AG04450 (cell line): ENCODE measurements at places on chromosomes 13 and 19.

DNA sequence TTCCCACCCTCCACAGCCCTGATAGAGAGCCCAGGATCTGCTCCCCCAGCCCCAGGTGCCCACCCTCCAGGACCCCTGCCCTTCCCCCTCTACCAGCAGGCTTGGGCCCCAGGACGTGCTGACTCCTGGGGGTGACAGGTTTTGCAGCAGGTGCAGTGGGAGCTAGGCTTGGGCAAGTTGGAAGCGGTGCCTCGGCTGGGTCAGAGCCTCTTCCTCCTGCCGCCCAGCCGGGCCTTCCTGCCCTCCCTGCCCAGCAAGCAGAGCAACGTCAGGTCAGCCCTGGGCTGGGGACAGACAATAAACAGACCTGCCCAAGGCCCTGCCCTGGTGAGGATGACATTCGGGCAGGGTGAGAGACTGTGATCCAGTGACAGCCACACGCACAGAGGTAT is 9.2 kb upstream of the NCCRP1 start:
- no peak for DNase-seq

- DNase-seq = no peak
Observed at GRCh38 chr19:55297267-55297666, 13.5 kb downstream of the BRSK1 start.

DNA sequence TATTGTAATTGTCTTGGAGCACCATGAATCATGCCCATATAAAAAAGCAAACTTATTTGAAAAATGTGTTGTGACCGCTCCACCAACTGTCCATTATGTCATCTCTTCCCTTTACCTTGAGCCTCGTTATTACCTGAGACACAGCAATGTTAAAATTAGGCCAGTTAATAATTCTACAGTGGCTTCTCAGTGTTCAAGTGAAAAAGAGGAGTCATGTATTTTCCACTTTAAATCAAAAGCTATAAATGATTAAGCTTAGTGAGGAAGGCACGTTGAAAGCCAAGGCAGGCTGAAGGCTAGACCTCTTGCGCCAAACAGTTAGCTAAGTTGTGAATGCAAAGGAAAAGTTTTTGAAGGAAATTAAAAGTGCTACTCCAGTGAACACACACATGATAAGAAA is 210.5 kb downstream of the GPC6 start:
- DNase-seq = no peak

DNA sequence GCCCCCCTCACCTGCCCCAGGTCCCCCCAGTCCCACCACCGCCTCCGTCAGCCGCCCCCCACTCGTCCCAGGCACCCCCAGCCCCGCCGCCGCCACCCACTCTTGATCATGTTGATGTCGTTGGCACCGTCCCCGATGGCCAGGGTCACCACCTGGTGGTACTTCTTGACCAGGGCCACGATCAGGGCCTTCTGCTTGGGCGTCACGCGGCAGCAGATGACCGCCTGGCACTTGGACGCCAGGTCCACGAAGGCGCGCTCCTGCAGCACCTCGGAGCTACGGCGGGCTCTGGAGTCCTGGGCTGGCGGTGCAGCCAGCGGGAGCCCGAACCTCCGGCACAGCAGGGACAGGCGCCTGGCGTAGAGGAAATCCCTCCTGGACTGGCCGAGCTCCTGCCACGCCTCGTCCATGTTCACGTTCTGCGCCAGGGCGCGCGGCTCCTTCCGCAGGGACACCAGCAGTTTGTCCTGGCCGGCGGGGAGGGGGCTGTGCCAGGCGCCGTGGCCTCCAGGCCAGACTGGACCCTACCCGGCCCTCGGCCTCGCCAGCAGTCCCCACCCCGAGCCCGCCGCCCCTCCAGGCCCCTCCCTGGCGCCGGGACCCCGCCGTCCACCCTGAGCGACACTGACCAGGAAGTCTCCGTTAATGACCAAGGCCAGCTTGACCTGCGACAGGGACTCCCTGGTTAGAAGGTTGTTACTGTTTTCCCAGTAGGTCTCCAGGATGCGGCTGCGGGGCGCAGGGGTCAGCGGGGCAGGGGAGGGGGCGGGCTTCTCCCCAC is 22.6 kb downstream of the ATP8B3 start:
- no peak for DNase-seq

DNA sequence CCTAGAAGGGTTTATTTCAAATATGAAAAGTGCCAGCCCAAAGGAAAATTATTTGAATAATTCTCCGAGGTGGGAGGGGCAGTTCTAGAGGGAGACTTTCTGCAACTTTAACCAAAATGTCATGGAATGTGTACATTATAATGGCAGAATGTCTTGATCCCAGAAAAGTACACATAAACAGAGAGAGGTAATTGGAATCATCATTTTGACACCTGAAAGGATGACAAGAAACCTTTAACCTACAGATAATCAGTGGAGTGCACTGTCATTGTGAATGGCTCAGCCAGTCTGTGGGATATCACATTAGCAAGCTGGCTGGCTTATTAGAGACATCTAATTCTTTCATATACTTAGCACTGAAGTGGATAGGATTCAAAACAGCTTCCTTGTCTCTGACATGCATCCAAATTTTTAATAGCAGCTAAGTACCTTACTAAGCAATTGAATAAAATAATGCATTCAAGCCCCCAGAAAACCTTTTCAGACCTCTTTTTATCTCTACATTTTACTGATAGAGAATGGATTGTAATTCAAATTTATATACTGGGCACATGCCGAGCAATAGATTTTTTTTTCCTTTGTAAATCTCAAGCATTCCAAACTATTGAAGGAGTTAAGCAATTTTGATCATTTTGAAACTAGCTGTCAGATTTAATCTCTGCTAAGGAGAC is 468.6 kb downstream of the COG6 start:
- DNase-seq = no peak

DNA sequence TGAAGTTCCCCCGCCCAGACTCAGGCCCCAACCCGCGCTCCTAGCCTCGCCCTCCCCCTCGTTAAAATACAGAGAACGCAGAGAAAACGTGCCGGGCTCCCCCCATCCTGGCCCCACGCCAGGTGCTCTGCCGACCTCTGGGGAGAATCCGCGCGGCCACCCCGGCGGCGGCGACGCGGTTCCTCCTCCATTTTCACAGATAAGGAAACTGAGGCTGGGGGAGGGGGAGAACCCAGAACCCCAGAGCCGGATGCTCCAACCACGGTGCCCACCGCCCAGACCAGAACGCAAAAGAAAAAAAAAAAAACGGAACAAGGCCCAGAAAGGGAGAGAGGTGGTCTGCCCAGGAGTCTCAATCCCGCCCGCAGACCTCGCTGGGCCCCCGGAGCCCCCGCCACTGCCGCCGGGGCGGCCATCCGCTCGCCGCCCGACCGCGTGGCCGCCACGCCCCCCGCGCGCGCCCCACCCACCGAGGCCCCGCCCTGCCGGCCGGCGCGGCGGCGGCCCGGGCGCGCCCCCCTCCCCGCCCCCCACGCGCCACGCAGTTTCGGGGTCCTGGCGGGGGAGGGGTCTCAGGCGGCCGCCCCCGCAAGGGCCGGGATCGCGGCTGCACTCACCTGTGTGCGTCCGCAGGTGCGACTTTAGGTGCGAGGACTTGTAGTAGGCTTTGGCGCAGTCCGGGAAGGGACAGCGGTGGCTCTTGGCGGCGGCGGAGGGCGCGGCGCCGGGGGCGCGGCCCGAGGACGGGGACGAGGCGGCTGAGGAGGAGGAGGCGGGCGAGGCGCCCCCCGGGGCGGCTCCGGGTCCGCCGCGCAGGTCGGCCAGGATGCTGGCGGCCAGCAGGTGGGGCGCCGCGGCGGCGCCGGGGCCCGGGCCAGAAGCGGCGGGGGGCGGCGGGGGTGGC is 703 bp downstream of the KLF16 start:
- no peak for DNase-seq

- DNase-seq = no peak
Observed at GRCh38 chr19:8161135-8161646, 11.8 kb upstream of the FBN3 start.

- no peak for DNase-seq
Observed at GRCh38 chr13:42992764-42993122, 702 bp upstream of the EPSTI1 start.

GRCh38 chr13:27599845-27600553 is 20.3 kb downstream of the LNX2 start:
- no peak for DNase-seq

GRCh38 chr13:77415253-77416071 is 88.6 kb upstream of the MYCBP2 start:
- DNase-seq = no peak

GRCh38 chr13:51542346-51543242 is 41.7 kb upstream of the WDFY2 start:
- DNase-seq = no peak

- no peak for DNase-seq
Observed at GRCh38 chr13:75153834-75154233, 328.1 kb downstream of the TBC1D4 start.

- DNase-seq = no peak
Observed at GRCh38 chr19:10863107-10863717, 8.1 kb upstream of the CARM1 start.

GRCh38 chr13:78084401-78084800 is 165.8 kb upstream of the EDNRB start:
- no peak for DNase-seq

DNA sequence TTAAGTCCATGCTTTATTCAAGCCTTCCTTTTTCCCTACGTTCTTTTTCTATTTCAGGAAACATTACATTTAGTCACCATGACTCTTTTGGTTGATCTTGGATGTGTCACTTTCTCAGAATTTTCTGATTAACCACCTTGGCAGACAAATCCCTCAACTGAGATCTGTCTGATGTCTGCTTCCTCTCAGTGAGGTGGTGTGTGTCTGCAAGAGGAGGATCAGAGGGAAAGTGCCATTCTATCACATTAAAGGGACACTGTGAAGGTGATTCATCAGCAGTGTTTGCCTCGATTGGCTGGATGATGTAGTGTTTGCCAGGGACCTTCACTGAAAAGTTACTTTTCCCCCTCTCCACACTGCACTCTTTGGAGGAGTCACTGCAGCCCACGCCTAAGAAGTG is 3.0 kb upstream of the CCNP start:
- no peak for DNase-seq

DNA sequence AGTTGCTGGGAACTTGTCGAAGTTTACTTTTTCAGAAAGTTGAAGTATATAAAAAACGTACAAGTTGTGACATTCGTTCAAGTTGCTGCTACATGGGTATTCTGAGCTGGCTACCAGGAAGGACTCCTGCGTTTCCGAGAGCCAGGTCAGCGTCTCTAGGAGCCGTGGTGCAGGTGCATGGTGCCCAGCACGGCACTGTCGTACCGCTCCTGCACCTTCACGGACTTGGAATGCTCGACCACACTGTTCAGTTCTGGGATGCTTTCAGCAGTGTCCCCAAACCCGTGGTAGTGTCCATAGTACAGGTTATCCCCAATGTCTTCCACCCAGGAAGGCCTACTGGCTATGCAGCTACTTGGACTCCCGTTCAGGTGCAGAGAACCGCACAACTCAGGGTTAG is 35.4 kb downstream of the ANKRD10 start:
- DNase-seq = no peak

- DNase-seq = no peak
Observed at GRCh38 chr19:56764196-56764695, 76.3 kb downstream of the PEG3 start.

DNA sequence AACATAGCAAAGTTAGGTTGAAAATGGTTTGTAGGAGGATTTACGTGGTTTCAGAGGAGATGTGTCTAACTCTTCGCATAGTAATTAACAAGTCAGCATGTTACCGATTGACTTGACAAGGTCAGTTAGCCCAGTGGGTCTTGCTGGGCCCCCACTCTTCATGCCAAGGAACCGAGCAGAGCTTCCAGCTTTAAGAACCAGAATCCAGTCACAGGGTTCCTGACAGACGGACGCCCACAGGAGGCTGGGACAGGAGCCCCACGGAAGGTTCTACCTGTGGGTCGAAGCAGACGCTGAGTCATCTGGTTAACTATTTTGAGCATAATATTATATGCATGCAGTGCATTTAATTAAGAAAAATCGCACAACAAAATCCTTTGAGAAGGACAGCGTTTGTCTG is 3.5 kb downstream of the TMEM255B start:
- no peak for DNase-seq

- DNase-seq = no peak
Observed at GRCh38 chr13:52452470-52452869, 2.0 kb upstream of the VPS36 start.

GRCh38 chr13:112246731-112247470 is 129.3 kb upstream of the SPACA7 start:
- DNase-seq = no peak

- no peak for DNase-seq
Observed at GRCh38 chr13:27273658-27274425, 3.2 kb downstream of the RASL11A start.

DNA sequence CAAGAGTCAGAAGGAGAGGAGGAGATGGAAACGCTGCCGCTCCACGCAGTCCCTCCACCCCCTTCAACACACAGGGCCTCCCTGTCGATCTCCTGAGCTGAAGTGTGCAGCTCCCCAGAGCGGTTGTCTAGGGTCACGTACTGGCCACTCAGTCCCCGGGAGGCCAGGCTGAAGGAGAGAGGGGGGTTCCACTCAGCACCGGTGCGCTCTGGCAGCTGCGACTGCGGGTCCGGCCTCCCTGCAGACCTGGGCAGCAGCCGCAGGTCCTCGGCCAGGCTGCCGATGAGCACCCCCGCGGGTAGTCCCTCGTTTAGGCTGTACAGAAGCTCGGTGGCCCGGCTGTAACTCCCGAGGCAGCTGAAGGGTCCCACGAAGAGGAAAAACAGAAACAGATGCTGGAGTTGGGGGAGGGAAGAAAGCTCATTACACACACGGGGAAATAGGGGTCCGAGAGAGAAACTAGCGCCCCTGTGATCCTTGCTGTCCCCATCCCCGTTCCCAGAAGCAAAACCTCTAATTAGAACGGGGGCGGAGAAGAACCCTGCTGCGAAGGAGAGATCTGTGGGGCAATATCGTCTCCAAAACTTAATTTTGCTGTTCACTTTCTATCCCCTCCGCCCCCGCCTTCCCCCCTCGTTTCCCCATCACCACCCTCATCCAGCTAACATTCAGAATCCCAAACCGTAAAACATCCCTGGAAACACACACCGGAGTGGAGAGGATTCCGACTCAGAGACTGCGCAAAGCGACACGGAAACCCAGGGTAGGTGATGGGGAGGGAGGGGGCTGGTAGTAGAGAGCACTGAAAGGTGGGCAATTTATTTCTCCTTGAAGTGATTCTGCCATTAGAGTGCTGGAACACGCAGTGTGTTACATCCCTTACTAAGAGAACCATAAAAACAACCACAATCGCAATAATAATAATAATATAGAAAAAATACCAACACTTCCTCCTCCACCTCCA is 1.8 kb downstream of the PCDH20 start:
- no peak for DNase-seq

- no peak for DNase-seq
Observed at GRCh38 chr13:22031702-22032286, 360.9 kb downstream of the FGF9 start.

GRCh38 chr13:83298617-83299016 is 583.7 kb downstream of the SLITRK1 start:
- DNase-seq = no peak

DNA sequence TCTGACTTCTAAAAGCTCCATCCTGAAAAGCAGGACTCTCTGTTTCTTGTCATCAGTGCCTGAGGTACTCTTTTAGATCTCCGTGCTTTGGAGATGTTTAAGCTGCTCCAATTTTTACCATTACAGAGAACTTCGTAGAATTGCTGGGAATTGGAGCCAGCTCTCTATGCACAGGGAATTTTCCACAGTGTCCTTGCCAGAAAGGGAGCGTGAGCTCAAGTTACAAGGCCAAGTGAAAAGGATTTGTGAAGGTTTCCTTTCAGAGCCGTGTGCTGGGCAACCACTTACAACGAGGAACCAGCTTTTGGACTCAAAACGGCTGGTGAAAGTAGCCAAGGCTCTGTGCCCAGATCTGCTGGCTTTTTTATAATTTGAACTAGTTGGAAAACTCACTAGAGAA is 82.6 kb downstream of the NUFIP1 start:
- no peak for DNase-seq

GRCh38 chr13:113741191-113741668 is 17.8 kb upstream of the TMEM255B start:
- DNase-seq = no peak

- no peak for DNase-seq
Observed at GRCh38 chr13:80612804-80613203, 271.9 kb upstream of the SPRY2 start.
